Activated T-cell treated with anti-CD3 and anti-CD28 coated beads for 1 hour (primary cell): ENCODE measurements at places on chromosomes 7 and 10.

DNA sequence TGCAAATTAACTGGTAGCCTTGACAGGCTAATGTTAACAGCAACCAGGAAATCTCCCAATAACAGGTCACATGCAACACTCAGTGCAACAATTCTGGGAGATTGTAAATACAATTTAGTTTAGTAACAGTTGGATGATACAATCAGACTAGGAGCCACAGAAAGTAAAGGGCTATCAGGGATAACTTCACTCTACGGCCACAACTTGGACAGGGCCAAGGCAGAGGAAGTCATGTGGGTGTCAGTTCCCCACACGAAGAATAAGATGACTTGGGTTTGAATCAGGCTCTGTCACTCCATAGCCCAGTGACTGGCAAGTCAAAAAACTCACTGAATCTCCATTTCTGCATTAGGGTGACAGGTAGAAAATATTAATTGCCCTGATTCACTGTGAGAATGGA lies 217.3 kb upstream of the CCDC6 start:
- no peak for DNase-seq

- DNase-seq, result no peak
Measured at GRCh38 chr10:86443069-86443468, 76.5 kb upstream of the GRID1 start.

GRCh38 chr7:139598642-139599041 lies 75.2 kb downstream of the CLEC2L start:
- no peak for DNase-seq

GRCh38 chr10:488081-488932 lies 201.2 kb downstream of the DIP2C start:
- DNase-seq, result no peak

DNA sequence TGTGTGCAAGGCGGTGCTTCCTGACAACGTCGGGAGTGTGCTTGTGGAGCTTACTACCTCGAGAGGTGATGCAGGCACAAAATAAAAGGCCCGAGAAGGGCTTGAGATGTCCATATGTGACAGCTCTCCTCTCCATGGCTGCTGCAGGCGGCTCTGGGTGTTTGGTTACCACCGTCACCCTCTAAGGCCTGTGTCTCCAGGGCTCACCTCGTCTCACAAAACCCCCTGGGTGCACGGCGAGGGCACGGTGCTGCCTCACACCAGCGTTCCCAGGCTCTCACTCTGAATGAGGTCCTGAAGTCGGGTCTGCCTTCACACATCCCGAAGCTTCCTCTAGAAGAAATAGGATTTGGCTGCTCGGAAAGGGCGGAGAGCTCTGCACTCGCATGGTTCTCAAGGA lies 32.9 kb downstream of the PROSER2 start:
- DNase-seq, result no peak

GRCh38 chr10:25061125-25061524 lies 44.7 kb downstream of the THNSL1 start:
- no peak for DNase-seq

DNA sequence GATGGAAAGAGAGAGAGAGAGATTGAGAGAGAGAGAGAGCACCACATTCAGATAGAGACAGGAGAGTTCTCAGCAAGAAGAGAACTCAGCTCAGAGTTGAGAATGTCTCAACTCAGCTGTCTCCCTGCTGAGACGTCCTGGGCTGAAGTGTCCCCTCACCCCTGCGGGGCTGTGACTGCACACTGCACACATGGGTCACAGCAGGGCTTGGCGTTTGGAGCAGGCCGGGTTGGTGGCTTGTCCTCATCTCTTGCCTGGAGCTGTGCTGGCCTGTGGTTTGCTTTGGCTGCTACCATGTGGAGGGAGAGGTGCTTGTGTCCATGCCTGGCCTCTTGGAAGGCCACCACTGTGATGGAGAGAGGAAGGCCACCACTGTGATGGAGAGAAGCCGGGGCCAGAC lies 167.9 kb downstream of the RNF216 start:
- no peak for DNase-seq
